Muscle of leg (tissue), 16 donors: ENCODE measurements at places on chromosomes 2 and 18.

DNA sequence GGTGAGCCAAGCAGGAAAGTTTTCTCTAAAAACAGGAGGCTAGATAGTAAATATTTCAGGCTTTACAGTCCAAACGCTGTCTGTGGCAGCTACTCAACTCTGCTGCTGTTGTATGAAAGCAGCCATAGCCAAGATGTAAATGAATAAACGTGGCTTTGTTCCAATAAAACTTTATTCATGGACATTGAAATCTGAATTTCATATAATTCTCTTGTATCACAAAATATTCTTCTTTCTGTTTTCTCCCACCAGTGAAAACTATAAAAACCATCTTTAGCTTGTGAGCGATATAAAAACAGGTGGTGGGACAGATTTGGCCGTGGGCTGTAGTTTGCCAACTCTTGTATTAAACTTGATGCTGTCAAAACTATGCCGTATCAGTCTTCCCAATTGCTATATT lies 333.0 kb downstream of the PTPRM start:
- DNase-seq: no peak

DNA sequence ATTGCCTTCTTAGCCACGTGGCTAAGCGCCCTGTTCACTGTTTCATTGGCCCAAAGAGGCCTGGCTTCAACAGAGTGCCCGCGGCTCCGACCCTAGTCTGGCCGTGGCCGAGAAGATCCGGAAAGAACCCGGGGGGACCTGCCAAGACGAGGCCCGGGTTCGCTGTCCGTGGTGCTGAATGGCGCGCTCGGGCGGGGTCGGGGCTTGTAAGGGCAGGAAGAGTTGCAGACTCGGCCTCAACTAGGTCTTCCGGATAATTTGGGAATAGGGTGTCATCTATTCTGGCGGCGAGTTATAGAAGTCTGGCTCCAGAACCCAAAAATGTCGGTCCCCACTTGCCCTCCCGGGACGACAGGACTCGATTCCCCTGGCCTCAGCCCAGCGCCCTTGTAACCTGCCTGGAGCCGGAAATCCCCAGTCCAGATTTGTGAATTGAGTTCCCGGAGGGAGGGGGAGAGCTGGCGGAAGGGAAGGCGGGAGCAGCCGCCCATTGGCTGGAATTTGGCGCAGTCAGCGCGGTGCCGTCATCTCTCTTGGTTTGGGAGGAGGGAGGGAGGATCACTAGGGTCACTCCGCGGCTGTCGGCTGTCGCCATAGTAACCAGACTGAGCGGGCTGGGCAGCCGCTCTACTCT lies 3.5 kb downstream of the CDK5R2 start:
- DNase-seq: peak; percentile 77

DNA sequence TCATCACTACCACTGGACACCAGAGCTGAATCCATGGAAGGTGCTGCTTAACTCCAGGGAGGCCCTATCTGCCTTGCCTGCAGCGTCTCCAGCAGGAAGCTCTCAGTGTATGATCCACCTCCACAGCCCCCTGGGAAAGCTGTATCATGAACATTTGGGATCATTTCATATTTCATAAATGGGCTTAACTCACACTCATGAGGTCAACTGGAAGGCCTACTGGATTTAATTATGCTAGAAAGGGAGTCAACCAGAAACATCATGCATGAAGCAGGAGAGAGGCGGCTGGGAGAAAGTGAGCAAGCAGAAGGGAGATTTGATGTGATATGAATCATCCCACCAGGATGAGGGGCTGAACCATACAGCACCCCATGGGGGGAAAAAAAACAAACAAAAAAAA lies 537.7 kb downstream of the TNS1 start:
- no peak for DNase-seq

DNA sequence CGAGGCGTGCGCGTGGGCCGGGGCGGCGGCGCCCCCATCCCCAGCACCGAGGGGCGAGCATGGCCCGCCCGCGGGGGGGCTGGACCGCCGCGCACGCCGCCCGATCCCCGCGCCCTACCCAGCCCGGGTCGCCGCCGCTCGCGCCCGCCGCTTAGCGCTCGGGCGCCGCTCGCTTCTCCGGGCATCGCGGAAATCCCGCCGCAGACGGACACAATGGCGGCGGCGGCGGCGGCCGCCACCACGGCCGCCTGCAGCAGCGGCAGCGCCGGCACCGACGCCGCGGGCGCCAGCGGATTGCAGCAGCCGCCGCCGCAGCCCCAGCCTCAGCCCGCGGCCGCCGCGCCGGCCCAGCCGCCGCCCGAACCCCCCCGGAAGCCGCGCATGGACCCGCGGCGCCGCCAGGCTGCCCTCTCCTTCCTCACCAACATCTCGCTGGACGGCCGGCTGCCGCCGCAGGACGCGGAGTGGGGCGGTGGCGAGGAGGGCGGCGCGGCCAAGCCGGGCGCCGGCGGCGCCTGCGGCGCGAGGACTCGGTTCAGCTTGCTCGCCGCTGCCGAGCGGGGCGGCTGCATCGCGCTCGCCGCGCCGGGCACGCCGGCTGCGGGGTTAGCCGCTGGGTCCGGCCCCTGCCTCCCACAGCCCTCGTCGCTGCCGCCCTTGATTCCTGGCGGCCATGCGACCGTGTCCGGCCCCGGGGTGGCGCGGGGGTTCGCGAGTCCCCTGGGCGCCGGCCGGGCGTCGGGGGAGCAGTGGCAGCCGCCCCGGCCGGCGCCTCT lies 453 bp downstream of the CABLES1 start:
- DNase-seq: no peak

GRCh38 chr2:63530704-63531279 lies 57.5 kb downstream of the WDPCP start:
- DNase-seq: no peak

DNA sequence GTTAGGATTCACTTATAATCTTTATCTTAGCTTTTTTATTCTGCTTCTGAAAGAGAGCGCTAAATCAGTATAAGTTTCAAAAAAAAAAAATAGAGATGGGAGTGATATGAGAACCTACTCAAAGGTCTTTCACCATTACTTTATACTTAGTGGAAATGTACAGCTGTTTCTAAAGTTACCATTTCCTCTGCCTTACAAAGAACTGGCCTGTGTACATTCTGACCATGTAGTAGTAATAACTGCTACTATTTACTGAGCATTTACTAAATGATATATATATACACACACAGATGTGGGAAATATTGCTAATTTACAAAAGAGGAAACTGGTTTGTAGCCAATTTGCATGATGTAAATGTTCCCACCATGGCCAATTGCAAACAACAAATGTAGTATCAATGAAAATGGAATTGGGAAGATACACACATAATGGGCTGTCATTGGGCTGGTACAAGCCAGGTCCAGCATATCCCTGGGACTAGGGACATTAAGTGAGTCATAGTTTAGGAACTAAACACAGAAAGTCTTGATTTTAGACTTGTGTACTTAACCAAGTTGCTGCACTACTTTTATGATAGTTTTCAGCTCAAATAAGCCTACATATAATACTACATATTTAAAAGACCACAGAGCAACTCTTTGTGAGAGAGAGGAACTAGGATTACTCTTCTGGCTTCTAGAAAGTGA lies 67.1 kb downstream of the DYNC1I2 start:
- DNase-seq: no peak

DNA sequence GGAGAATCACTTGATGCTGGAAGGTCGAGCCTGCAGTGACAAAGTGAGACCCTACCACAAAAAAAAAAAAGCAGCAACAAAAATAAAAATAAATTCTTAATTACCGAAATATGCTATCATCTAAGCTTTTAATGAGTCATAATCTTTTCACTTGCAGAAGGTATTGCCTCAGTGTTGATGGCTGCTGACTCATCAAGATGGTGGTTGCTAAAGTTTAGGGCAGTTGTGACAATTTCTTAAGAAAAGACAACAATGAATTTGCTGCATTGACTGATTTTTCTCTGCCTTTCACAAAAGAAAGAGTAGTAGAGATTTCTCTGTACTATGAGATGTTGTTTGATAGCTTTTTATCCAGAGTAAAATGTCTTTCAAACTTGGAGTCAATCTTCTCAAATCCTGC lies 1809.0 kb downstream of the SUCLG1 start:
- DNase-seq: no peak

DNA sequence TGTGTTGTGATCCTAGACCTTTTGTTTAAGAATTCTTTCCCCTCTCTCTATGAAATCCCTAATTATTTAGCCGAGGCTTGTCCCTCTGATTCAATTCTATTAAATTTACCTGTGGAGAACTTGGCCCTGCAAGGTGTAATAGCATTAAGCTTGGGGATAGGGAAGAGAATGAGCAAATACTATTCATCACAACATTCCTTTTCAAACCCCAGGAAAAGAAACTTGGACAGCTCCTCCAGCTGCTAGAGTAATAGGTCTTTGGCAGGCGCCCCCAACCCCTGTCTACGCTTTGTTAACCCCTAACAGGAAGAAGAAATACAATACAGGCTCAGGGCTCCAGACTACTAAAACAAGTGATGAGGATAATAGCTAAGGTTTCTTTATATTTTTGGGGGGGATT lies 957.0 kb downstream of the CPS1 start:
- no peak for DNase-seq

- no peak for DNase-seq
These were observed 76.5 kb upstream of the B3GNT2 start for GRCh38 chr2:62119311-62119974.

DNA sequence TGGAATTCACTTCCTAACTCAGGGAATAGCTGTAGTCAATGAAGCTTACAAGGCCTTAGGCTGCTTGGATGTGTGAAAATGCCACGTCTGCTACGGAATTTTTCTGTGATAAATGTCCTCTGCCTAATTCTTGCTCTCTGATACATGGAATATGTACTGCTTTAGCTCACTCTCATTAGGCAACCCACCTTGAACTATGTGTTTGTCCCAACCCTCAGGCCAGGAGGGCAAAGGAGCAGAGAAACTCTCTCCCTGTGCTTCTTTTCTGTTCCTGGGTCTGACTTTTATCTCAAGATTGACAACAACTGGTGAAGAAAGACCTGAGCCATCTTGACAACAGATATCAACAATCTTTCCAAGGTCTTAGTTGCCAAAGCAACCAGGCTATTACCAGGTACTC lies 143.9 kb downstream of the GCA start:
- DNase-seq: no peak

- peak; percentile 76 for DNase-seq
These were observed 90.8 kb upstream of the L3MBTL4 start for GRCh38 chr18:6505498-6505875.

DNA sequence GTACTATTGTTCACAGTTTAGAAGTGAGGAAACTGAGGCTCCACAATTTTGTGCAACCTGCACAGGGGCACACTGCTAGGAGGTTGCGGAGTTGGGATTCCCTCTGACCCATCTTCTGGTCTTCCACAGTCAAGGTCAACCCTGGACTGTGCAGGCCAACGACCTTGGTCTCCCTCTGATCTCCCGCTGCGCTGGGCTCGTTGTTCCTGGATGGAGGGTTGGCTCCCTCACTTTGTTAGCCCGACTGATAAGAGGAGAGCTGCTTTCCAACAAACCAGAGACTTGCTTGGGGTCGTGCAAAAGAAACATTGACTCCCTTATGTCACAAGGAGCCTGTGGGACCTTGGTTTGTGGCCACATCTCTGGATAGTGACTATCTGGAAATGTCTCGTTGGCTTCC lies 187.6 kb downstream of the MYCN start:
- DNase-seq: no peak

DNA sequence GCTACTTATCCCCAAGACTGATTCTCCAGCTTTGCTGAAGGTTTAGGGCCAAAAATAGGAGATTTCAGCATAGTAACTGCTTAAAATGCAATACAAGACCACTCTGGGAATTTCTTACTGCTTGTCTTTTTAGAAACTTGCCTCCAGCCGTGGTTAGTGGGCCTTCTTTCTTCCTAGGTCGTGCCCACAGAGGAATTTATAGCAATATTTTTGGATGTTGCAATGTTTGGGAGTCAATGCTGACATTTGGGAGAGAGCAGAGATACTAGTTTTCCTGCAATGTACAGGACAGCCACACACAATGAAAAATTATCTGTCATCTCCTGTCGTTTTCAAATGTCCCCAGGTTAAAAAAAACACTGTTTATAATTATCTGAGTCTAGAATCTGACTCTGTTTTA lies 25.6 kb upstream of the CERS6 start:
- no peak for DNase-seq

DNA sequence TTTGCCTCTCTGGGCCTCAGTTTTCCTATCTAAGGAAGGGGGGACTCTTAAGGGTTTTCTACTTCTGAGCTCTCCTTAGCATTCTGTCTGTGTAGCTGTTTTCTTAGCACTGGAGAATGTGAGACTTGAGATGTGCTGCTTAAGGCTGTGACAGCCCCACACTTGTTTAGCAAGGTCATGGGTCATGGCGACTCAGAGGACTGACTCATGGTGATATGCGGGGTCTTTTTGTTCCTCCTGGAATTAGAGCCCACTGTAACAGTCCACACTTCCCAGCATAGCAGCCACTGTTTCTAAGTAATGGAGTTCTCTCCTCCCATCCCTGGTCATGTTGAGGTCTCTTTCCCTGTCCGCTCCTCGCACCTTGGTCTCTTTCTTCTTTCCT lies 4.1 kb upstream of the LPIN1 start:
- DNase-seq: no peak

DNA sequence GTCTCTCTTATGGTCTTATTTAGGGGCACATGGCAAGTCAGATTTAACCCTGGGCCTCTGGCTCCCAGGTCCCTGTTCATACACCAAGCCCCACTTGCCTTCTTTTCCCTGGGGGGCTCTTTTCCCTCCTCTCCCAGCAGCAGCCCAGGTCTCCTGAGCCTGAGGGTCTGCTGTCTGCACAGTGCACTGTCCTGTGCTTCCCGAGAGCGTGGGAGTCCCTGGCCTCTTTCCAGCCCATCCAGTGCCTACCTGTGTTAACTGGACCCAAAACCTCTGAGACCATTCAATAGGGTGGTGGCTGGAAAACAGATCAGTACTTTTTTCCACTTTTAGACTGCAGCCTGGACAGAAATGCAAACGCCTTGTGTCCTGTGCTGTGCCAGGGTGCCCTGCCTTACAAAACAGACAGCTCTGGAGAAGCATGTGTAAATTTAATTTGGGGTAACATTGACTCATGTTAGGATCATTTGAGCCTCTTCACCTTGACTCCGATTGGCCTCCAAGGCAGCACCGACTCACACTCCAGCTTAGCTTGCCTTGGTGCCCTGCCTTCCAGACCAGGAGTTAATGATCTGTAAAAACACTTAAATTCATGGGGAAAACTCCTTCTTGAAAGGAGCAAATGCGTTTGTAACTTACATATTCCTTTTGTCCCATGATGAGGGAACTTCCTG lies 34.3 kb downstream of the TWIST2 start:
- peak; percentile 74 for DNase-seq

DNA sequence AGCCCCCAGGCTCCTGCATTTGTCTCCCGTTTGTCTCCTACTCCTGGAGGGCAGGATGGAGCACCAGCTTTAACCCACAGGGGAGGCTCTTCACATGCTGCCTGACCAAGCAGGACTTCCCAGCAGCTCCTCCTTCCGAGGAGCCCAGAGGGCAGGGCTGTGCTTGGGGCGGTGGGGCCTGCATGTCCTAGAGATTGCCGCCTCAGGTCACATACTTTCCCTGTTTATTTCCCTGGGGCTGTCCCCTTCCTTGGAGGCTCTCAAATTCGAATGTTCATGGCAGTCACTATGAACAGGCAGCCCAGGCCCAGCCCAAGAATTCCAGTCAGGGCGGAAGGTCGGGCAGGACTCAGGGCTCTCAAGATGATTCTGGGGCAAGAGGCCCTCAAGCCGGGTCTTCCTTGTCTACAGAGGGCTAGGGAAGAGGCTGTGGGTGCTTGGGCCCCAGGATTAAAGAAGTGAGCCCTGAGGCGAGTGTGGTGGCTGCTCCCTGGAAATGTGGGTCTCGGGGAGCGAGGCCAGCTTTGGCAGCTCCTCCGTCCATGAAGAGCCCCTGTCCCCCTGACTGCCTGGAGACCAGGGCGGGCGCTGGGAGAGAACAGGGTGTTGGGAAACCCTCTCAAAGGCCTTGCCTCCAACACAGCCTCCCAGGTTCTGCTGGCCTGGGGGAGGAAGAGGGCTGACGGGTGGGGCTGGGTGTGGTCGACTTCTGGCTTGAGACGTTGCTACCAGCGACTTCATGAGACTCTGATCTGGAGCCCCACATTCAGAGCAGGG lies 48.9 kb upstream of the HPCAL1 start:
- DNase-seq: no peak
